ENCODE measurements at places on chromosomes 4 and X.

DNA sequence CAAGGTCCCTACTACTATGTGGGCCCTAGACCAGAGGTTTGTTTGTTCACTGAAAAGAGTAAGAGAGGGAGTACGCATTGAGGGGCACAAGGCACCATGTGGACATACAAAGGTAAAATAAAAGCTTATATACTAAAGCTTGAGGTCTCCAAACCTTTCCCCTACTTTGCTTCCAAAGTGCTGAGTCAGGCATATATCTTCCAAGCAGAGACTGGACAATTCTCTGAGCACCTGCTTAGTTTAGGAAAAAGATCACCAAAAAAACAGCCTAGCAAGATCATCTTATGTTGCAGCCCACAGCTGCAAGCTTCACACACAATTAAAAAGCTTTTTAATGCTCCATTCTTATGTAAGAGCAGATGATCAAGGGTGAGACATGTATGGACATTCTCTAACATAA lies 119.5 kb downstream of the WDFY3 start:
- DNase-seq = no peak

- no peak for DNase-seq
These were observed 26.9 kb upstream of the ARMCX2 start for GRCh38 chrX:101686574-101686973.

DNA sequence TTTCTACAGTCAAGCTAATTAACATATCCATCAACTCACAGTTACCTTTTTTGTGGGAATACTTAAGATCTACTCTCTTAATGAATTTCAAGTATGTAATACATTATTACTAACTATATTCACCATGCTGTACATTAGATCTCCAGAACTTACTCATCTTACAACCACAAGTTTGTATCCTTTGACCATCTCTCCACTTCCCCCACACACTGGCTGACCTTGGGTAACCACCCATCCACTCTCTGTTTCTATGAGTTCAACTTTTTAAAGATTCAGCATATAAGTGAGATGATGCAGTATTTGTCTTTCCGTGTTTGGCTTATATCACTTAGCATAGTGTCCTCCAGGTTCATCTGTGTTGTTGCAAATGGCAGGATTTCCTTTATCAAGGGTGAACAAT lies 30.5 kb upstream of the MAGED1 start:
- no peak for DNase-seq

- no peak for DNase-seq
These were observed 2.1 kb upstream of the STAP1 start for GRCh38 chr4:67556436-67556835.

DNA sequence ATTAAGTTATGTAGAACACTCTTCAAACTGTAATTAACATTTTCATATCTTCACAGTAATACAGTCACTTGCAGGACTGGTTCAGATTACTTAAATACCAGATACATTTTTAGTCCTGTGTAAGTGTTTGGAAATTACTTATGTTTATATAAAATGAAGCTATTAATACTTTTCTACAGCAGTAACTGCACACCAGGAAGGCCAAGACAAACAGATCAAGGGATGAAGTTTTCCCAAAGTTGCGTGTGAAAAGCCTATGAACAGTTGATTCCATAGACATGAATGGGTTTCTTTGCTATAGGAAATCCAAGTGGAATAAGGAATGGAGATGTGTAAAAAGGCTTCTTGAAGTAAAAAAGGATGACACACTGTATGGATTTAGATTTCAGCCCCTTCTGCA lies 28.9 kb upstream of the DRP2 start:
- DNase-seq = no peak

GRCh38 chr4:133186210-133186609 lies 37.1 kb downstream of the PCDH10 start:
- no peak for DNase-seq

- no peak for DNase-seq
These were observed 20.8 kb downstream of the FGFRL1 start for GRCh38 chr4:1031956-1032795.

GRCh38 chrX:71629467-71629866 lies 11.2 kb upstream of the CXCR3 start:
- no peak for DNase-seq

DNA sequence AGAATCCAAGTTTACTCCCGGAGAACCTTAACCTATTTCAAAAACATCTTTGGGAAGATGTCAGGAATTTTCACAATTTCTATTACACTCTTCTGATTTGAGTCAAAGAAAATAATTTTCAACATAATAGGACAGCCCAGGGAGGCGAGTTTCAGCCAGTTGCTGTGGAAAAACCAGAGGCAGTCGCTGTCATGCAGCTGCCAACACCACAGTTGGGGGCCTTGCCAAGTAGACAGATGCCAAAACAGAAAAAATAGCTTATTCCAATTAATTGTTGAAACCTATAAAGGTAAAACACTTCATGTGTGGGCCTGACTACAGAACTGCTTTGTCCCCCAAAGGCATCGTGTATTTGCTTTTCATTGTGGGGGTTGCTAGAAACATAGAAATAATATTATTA lies 225.8 kb downstream of the DMD start:
- no peak for DNase-seq

- peak; percentile 84 for DNase-seq
These were observed 137.5 kb downstream of the PALLD start for GRCh38 chr4:168634276-168634802.

GRCh38 chr4:165502916-165503907 lies 124.4 kb downstream of the CPE start:
- DNase-seq = no peak

DNA sequence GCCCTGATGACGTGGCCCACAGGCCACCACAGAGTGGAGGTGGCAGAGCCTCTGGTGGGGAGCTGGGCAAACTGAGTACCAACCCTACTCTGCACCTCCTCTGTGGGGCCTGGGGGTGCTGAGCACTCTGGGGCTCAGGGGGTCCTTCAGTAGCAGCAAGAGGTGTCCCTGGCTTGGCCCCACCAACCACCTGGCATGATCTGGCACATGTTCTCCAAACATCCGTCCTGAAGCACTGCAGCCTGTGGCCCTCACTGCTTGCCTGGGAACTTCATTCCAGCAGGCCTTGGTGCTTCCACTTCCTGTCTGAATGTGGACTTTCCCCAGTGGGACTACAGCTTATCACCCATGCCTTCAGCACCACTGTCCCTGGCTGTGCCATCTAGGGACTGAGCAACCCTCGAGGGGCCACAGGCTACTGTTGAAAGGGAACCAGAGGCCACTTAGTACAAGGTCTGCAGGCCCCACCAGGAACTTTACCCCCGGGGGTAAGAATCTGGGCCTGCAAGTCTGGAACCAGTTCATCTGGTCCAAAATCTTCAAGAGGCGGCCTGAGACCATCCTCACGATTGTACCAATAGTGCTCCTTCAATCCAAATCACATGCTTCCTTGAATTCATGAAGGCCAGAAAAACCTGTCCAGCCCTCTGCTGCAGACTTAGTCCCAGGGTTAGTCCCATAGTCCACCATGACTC lies 13.2 kb downstream of the TNIP2 start:
- no peak for DNase-seq

DNA sequence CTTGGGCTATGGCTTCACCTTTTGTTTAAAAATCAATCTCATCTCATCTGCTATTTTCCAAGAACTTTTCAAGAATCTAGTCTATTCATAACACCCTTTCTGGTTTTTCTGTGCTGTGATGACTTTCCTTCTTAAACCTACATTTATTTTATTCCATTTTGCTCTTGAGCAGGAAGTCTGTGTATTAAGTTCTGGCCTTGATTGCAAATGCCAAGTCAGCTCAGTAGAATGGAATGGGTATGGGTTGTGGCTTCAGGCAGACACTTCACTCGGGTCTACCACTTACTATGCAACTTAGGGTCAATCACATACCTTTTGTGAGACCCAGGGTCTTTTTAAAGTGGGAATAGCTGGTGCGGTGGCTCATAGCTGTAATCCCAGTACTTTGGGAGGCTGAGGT lies 522.3 kb downstream of the TRIML1 start:
- no peak for DNase-seq

GRCh38 chr4:78645853-78646757 lies 94.5 kb downstream of the ANXA3 start:
- DNase-seq = peak; percentile 85

DNA sequence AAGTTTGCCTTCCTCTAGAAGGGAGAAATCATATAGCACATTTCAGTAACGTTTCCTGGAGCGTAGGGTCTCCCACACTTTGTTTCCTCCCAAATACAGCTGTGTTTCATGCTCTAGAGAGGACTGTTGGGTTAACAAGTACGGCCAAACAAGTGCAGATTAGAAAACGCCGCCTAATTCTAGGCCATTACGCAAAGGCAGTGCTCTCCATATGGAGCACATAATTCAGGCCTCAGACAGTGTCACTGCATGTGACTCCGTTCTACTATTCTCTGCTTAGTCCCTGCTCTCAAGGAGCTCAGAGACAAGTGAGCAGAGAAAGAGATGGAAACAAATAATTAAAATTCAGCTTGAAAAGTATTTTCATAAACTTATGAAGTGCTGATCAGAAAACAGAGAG lies 11.6 kb downstream of the ZNF827 start:
- no peak for DNase-seq

DNA sequence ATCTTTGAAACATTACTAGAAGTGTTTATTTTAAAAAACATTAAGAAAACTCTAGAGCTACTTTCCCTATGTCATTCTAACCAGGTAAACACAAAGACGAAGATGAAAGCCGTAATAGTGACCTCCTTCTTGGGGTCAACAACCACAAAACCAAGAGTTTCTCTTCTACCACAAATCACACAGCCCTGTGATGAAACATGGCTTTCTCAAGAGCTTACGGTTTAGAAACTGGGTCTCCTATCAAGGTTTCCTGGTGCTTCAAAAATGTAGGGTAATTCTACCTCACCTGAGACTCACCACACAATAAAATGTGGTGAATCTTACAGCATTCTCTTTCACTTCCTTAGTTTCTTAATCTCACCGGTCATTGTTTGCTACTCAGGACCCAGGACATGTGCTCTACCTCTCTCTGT lies 50.9 kb downstream of the CORIN start:
- DNase-seq = no peak

GRCh38 chrX:97234471-97235081 lies 350.9 kb downstream of the RPA4 start:
- DNase-seq = no peak

GRCh38 chrX:29841750-29842149 lies 373.6 kb upstream of the MAGEB2 start:
- no peak for DNase-seq

DNA sequence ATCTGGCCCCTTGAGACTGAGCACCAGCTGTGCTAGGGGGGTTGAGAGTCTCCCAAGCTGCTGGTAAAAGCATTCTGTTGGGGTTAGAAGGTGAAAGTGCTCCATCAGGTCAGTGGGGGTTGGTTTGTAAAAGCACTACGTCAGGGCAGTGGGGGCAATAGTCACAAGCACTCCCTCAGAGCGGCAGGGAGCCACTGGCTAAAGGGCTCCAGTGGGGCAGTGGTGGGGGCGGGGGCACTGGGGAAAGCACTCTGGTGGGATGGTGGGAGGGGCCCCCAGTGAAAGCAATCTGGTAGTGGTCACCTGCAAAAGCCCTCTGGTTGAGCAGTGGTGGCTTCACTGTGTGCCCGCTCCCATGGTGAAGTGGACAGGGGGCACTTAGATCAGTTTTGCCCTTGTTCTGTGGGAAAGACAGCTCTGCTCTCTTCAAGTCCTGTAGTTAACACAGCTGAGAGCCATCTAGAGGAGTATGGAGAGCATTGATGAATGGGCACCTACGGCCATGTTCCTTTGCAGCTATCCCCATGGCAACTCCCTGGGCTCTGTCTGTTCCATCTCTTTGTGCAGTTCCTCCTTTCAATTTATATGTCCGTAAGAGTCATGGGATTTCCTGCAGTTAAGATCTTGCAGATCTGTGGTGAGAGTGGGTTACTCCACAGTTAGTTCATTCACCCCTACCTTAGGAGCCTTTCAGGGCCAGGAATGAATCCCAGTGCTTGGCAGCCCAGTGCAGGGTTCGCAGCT lies 106.4 kb downstream of the SH3BGRL start:
- no peak for DNase-seq

- DNase-seq = no peak
These were observed 11.0 kb downstream of the DHRSX start for GRCh38 chrX:2489446-2490445.

DNA sequence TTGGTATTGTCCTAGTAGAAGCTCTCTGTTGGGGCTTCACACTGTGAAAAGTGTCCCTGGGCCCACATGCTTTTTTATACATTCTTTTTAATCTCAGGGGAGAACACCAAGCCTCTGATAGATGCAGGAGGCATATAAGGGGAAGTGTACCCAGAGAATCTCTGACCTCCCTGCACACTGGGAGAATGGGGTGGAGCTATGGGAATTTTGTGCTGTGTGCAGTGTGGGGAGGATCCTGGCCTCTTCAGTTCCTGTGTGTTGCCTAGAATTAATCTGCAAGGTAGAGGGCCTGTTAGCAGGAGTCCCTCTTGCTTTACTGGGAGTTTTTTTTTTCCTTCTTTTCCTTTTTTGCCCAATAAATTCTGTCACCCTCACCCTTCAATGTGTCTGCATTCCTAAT lies 49.2 kb upstream of the SPIN4 start:
- no peak for DNase-seq

DNA sequence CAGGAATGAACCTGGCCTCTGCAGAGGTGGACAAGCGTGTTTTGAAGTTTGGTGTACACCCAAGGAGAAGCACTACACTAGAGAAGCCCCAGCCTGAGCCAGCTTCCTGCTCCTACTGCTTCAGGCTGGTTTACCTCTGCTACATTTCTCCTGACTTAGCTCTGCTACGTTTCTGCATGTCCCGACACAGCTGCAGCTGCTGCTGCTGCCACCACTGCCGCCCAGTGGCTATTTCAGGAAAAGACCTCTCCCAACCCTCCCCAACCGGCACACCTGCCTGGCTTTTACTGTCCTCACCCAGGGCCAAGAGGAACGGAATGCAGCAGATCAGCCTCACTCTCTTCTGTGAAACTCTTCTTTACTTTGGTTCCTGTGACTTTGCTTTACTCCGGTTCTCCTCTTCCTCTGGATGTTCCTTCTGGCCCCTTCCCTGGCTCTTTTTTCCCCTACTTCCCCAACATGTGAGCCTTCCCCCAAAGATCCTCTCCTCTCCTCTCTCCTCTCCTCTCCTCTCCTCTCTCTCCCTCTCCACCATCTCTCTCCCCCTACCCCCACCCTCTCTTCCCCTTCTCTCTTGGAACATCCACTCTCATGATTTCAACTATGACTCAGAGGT lies 3.1 kb upstream of the P2RY4 start:
- no peak for DNase-seq

Measured in AG04450 (cell line).